ENCODE measurements at places on chromosomes 2 and 18. TPM values are rescaled to one million over a fixed set of nuclear protein-coding genes. Genes with fewer than 3 reads are reported as not detected.
A peak's percentile ranks its signal among the peaks of the same experiment; 100 is the strongest.

GRCh38 chr2:239307221-239307569, 93.6 kb downstream of the HDAC4 start:
- no peak for DNase-seq

DNA sequence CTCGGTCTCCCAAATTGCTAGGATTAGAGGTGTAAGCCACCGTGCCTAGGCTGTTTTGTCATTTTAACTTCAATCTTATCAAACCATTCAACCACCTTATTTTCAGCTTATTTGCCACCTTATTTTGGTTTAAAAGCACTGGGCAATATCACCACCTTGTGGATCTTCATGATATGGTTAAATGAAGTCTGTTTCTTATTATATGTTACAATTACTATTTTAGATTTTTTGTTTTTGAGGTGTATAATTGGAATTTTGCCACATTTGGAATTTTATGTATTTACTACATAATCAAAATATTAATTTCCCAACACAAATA, 43.8 kb upstream of the SCN9A start:
- DNase-seq, result no peak

DNA sequence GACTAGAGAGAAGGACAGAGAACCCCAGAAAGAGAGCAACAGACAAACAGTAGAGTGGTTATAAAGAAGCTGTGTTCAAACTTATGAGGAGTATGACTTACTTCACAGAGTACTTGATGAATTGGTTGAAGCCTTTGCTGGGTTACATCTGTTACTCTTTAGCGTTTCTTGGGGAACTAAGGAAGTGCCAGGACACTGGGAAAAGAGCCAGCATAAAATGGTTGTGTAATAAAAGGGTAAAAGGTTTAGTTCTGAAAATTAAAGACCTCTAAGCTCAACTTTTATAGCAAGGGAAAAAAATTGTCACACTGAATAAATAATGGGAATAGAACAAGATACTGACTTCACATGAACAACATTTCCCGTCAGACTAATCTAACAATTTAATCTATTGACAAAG, 17.0 kb upstream of the STAT4 start:
- DNase-seq, result no peak

OSR1 gene
- not detected for total RNA-seq

- DNase-seq, result no peak
Measured at GRCh38 chr2:163990101-163990500, 254.3 kb upstream of the FIGN start.

DNA sequence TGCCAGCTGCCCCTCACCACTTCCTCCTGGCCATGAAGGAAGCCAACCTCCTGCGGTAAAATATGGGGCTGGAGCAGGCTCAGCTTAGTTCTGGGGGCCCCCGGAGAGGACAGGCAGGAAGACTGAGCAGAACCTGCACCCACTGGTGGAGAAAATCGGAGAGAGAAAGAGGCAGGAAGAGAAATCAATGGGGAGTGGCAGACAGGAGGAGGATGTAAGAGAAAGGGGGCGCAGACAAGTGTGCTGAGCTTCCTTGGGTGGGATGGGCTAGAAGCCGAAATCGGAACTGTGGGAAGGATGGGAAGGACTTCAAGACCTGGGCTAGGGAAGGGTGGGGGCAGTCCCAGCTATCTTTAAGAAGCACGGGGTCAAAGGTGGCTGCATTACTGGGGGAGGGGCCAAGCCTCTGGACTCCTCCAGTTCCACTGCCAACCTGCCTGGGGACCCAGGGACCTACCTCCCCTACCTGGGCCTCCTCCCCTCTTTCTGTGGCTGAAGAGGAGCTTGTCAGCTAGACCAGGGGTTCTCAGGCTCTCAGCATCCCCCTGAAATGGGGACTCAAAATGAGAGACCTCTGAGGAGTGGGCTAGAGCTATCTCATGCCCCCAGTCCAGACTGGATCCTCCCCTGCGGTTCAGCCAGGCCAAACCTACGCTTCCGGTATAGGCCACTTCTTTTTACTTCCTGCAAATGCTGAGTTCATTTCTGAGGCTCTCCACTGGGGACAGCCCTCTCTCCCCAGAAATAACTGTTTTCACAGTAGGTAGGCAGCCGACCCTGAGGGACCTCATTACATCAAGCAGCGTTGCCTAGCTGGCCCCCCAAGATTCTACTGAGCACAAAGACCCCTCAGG, 33.6 kb upstream of the B3GNT7 start:
- no peak for DNase-seq

SLC30A3 gene
- total RNA-seq, result not detected

GRCh38 chr18:27143580-27144287, 41.4 kb downstream of the CHST9 start:
- peak; percentile 7 for DNase-seq

GRCh38 chr2:32922501-32922900, 24.3 kb upstream of the LTBP1 start:
- no peak for DNase-seq

DNA sequence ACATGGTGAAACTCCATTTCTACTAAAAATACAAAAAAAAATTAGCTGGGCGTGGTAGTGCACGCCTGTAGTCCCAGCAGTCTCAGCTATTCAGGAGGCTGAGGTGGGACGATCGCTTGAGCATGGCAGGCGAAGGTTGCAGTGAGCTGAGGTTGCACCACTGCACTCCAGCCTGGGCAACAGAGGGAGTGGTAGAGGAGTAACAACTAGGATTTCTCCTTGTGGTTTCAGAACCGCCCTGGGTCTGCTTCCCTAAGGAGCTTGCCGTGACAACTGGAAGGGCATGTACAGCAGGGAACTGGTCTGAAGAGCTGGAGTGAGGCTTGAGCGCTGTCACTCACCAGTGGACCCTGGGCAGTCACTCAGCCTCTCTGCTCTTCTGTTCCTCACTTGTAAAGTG, 29.1 kb downstream of the REEP1 start:
- no peak for DNase-seq

DNA sequence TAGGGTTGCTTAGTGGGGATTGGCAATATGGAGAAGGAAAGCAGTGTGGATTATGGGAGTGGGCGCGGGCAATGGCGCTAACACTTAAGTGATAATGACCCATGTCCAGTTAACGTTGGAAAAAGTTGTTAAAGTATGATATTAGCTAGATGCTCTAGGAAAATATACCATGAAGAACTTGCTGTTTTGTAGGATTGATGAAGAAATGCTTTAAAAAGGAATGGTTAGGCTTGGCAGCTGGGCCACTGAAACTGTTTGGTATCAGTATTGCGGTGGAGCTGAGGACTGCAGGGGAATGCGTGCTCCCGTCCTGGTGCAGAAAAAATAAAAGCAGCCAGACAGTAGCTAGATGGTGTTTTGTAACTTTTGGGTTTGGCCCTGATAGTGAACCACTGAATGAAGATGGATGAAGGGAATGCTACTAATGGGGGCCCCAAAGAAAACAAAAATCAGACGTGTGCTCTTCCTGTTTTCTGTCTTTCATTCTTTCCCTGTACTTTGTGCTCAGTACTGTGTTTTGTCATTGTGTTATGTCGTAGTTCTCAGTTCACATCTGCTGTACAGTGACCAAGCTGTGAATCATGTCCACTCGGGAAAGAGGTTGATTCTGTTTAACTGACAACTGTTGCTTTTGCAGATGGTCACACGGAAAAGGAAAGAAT, 999 bp downstream of the INSIG2 start:
- DNase-seq, result peak; percentile 30

TUBB8B gene
- not detected for total RNA-seq

BMP10 gene
- not detected for total RNA-seq

GRCh38 chr2:96407041-96407918, 71.7 kb downstream of the NCAPH start:
- DNase-seq, result peak; percentile 63

DNA sequence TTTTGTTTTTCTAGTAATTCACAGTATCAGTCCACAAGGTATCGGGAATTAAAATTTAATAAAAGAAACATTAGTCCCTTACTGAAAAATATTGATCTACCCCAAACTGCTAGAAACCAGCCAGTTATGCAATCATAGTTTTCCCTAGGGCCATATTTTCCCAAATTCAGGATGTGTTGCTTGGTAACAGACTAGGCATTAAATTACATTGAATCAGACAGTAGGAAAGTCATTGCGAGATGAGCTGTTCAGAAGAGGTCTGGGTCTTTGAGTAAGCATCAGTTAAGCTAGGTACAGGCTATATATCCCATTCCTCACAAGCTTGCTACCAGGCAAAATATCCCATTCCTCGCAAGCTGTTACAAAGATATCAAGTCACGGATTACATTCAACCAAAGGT, 123.0 kb upstream of the CCDC150 start:
- DNase-seq, result no peak

EFR3B gene
- total RNA-seq, result 0.43 TPM

CXCR2 gene
- total RNA-seq, result not detected

DNA sequence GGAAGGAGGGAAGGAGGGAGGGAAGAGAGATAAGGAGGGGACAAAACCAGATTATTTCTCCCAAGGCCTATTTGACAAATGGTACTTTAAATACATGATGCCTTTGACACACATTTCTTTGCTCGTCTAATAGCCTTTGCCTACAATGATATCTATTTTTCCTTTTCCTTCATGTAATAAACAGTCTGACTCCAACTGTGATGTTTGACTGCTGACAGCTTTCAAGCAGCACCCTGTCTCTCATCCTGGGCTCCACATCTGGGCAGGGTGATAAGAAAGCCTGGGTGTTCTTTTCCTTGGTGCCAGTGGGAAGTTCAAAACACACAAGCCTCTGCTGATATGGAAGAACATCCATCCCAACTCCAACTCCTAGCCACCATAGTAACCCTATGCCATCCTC, 1277.7 kb upstream of the NXPH2 start:
- no peak for DNase-seq

DNA sequence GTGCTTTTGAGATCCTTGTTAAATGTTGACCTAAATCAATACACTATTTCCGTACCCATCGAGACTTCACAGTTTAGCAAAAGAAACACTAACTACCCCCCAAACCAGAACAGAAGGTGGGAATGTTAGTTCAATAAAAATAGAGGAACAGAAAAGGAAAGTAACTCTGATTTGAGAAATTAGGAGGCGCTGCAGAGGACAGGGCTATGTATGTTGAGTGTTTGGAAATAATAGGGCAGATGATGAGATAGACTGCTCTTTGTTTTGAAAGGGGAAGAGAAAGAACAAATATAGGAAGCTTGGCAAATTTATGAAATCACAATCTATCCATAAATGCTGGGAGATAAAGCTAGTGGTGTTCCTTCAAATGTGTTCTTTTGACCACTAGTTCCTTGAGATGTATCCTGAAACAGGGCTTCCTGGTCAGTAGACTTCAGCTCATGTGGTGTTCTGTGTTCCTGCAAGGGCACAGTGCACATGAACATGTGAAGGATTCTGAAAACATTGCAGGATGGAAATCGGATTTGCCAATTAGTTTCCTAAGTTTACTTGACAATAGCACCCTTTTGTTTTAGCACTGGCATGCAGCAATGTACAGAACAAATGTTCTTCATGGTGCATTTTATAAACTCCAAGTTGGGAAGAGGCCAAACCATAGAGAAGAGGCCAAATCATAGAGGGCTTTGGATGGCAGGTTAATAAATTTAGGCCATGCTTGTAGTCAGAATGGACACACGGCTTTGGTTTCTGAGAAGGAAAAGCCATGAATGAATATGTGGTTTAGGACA, 39.8 kb downstream of the RHBDD1 start:
- no peak for DNase-seq

DNA sequence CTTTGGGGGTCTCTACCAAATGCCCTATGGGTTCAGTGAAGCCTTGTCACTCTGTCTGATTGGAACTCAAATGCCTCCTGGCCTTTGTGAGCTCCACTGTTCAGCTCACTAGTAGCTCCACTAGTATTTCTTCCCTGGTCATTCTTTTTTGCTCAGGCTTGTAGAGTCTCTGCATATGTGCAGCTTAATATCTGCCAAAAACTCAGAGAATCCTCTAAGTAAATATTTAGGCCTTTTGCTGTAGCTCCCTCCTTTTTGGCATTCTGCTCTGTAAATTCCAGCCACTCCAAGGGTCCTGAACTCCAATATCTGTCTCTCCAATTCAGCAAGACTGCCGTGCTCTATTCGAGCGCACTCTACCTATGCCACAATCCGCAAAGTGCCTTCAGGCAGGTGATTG, 146.5 kb downstream of the MAIP1 start:
- DNase-seq, result no peak

DNA sequence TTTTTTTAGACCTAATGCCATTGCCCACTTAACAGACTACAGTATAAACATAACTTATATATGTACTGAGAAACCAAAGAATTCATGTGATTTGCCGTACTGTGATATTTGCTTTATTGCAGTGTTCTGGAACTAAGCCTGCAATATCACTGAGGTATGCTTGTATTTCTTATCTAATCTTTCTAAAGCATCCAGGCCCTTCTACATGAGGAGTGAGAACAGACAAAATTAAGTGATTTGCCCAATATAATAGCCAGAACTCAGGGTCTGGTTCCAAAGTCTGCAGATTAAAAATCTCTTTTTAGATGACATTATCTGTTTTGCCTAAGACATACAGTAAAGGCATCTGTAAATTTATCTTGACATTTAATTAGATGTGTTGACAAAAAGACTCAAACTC, 41.9 kb downstream of the BMPR2 start:
- DNase-seq, result no peak

CYP26B1 gene
- 5.4 TPM for total RNA-seq

GRCh38 chr2:220053919-220054318, 426.5 kb downstream of the SLC4A3 start:
- DNase-seq, result no peak

- DNase-seq, result no peak
Measured at GRCh38 chr2:215612786-215613185, 176.9 kb upstream of the FN1 start.

DNA sequence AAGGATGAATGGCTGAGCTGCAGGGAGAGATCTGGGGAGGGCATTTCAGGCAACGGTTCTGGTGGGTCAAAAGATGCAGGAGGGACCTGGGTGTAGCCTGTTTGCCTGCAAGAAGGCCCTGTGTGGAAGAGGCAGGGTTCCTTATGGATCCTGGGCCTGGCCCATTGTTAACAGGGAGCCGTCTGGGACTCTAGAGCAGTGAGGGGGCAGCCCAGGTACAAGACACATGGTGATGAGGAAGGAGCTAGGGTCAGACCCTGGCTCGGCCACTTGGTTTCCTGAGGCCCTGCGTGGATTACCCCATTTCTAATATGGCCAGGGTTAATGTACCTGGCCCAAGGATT, 124.9 kb downstream of the GLI2 start:
- no peak for DNase-seq

DNA sequence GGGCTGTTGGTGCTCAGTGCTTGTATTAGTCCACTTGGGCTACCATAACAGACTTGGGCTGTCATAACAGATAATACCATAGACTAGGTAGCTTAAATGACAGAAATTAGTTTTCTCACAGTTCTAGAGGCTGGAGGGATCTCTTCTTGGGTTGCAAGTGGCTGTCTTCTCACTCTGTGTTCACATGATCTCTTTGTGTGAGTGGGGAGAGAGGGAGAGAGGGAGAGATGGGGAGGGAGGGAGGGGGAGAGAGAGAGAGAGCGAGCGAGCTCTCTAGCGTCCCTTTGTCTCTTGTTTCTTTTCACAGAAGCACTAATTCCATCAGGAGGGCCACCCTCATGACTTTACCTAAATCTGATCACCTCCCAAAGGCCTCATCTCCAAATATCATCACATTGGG, 4.5 kb upstream of the XRCC5 start:
- no peak for DNase-seq

LRP2 gene
- total RNA-seq, result not detected

IL1F10 gene
- not detected for total RNA-seq

DNA sequence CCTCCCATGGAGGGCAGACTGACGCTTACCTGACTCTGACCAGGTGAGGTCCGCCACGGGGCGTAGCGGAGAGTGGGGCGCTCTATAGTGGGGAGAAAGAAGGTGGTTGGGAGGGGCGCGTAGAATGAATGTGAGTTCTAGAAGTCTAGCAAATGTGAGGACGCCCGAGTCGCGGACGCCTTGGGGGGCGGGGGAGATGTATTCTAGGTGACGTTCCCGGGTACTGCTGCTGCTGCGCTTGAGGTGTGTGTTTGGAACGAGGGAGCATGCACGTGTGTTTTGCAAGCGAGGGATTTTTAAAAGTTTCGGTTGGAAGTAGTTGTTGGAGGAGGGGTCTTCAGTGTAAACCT, 758 bp downstream of the RIF1 start:
- peak; percentile 48 for DNase-seq
